ENCODE measurements at places on chromosomes 4 and X. TPM values are rescaled to one million over a fixed set of nuclear protein-coding genes. Genes with fewer than 3 reads are reported as not detected.

The LRAT gene
- total RNA-seq: not detected

The WNK3 gene
- 0.87 TPM for total RNA-seq

The CASP3 gene
- 38.3 TPM for total RNA-seq

The WAS gene
- 0.22 TPM for total RNA-seq

The RBM47 gene
- 4.4 TPM for total RNA-seq

The NMU gene
- total RNA-seq: 1.3 TPM

The VCX3B gene
- total RNA-seq: not detected

The UGT2B10 gene
- total RNA-seq: not detected

The ZBTB49 gene
- total RNA-seq: 4.1 TPM

The DUSP21 gene
- total RNA-seq: not detected

The IRS4 gene
- not detected for total RNA-seq

The UGT8 gene
- total RNA-seq: 1.00 TPM
